Epithelial cell of proximal tubule (primary cell): ENCODE measurements at places on chromosomes 12 and 14. TPM values are rescaled to one million over a fixed set of nuclear protein-coding genes. Genes with fewer than 3 reads are reported as not detected.

NELL2 gene
- total RNA-seq = 0.46 and 4.1 TPM in 2 replicates

PTPRO gene
- total RNA-seq = 0.29 and 1.3 TPM in 2 replicates

YBX3 gene
- 202 and 245 TPM in 2 replicates for total RNA-seq

SLC5A8 gene
- not detected in 2 replicates for total RNA-seq

DUSP16 gene
- 14.8 and 19.3 TPM in 2 replicates for total RNA-seq

TMPRSS12 gene
- total RNA-seq = not detected in 2 replicates

SIX1 gene
- total RNA-seq = 4.6 and 6.5 TPM in 2 replicates

GRCh38 chr12:127767656-127768055 lies 499.3 kb upstream of the TMEM132C start:
- no peak for DNase-seq

DNA sequence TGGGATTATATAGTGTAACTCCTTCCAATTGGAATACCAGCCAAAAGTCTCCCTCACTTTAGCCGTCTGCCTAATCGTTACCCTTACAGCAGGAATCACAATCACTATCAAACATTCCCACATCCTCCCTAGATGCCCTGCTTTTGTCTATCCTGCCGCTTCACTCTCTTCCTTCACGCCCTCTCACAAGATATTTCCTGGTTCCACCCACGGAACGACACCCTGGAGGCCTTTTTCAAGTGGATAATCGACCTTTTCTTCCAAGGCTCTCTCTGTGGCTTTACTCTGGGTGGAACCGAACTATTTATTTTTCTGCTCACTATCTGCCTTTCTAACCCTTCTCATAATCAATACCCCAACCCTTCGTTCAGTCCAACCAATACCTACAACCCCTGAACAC lies 58.9 kb downstream of the MOK start:
- no peak for DNase-seq

- no peak for DNase-seq
Measured at GRCh38 chr12:102374190-102374589, 106.2 kb downstream of the IGF1 start.

DNA sequence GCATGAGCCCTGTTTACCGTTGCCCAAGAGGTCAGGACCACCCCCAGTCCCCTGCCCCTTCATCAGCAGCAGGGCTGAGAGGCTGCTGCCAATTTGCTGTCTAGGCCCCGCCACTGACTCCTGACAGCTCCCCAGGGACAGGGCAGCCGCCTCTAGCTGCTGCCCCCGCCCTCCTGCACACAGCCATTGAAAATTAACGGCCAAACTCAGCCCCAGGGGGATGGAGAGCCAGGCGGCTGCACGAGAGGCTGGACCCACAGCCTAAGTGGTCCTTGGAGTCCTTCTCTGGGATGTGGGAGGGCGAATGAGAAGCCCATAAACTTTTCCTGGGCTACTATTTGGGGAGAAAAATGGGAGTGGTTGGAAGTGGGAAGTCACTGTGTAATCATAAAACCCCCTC lies 4.6 kb downstream of the FOXN4 start:
- DNase-seq = no peak

GRCh38 chr14:65079201-65079600 lies 23.1 kb downstream of the MAX start:
- DNase-seq = no peak

GRCh38 chr12:48773686-48774085 lies 15.2 kb downstream of the ADCY6 start:
- no peak for DNase-seq

DNA sequence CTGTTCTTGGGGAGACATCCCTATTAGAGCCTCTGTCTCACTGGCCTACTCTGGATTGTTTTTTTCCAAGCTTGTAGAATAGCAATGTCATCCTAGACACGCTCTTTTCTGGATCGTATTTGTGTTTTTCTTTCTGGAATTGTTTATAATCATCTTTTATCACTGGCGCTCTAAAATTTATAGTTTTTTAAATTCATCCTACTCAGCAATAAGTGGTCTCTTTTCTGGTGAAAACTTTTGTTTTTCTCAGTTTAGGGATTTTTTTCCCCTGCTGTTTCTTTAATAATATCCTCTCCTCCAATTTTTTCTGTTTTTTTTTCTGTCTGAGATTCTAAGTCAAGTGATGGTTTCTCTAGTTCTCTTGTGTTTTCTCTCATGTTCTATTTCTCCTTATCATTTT lies 25.2 kb downstream of the PDE6H start:
- no peak for DNase-seq

GRCh38 chr12:48750769-48751356 lies 34.4 kb upstream of the CCNT1 start:
- DNase-seq = peak; percentile 3

DNA sequence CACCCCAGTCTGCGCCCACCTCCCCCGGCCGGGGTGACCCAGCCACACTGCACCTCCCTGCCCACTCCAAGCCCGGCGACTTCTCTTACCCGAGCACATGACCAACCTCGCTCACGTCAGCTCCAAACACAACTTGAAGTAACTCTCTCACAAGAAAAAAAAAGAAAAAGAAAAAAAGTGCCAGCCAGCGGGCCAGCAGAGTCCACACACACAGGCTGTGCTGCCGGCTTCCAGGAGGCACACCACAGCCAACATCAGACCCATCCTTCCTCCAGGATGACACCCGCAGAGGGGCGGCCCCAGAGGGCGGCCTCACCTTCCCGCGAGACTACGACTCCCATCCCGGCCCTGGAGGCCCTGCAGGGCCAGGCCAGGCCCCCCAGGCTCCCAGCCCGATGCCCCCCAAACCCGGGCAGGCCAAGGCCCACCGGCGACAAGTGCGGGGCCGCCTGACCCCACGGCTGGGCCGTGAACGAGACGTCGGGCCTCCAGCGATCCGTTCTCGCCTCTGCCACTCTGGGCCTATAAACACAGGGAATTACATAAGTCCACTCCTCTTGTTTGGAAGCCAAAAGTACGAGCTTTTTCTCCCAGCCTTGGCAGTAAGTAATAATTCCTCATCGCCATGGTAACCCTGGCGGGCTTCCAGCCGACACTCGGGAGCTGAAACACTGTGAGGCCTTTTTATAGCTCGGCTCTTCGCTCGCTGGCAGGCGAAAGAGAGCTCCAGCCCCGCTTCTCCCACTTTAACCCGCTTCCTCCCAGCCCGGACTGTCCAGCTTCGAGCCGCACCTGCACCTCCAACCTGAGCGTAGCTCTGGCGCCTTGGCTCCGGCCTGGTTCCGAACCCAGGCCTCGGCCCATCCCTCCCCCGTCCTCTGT lies 49.1 kb downstream of the NCOR2 start:
- peak; percentile 95 for DNase-seq

DNA sequence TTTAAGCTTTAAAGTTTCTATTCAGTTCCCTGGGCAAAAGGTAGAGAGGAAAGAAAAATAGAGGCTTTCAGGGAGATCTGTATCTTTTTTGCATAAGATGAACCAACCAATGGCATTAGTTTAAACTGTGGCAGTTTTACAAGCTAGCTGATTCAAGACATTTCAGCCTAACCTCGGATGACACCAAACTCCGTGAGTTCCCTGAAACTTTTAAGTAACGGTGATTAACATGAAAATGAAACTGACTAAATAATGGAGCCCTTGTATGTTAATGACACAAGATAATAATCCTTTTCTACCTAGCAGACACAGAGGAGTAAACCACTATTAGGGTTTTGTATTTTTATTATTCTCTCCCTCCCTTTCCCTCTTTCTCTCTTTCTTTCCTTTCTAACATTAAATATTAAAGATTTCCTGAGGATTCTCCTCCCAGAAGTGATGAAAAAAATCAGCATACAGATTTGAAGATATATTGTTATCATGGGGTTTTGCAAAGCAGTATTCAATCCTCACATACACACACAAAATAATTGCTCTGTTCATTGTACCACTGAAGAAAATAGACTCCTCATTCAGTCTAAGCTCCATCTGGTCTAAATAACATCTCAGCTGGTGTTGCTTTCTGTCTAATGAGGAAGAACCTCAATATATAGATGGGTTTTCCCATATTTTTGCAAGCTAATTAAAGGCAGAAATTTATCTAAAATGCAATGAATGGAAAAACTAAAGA lies 483.8 kb downstream of the NOVA1 start:
- no peak for DNase-seq

DNA sequence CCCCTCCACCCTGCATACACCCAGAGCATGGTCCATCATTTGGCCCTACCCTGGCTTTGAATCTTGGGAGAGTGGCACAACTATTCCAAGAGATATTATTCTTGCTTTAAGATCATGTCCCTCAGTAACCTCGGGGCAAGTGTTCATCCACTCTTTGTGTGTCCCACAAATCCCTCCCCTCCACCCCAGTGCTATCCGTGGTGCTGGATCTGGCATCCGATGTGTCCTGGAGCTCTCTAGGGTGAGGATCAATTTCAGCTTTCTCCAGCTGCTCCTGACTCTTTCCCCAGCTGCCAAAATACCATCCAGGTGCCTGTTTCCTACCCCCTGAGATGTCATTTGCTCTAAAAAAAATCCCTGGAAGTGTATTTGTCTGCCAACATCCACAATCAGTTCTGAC lies 64.8 kb upstream of the CMKLR1 start:
- no peak for DNase-seq

DNA sequence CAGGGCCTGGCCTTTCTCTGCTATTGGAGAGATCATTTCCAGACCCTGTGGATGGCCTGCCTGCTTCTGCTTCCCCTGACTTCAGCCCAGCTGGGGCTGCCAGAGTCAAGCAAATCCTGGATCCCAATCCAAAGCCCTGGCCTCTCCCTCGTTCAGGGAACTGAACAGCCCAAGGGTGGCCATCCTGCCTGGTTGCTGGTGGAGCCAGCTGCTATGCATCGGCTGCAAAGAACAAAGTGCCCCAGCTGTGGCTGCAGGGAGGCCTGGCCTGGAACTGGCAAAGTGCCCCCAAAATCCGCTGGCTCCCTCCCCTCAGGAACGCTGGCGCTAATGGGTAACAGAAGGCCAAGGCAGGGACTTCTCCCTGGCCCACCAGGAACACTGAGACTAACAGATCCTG lies 56.4 kb downstream of the LRRC74A start:
- no peak for DNase-seq

DNA sequence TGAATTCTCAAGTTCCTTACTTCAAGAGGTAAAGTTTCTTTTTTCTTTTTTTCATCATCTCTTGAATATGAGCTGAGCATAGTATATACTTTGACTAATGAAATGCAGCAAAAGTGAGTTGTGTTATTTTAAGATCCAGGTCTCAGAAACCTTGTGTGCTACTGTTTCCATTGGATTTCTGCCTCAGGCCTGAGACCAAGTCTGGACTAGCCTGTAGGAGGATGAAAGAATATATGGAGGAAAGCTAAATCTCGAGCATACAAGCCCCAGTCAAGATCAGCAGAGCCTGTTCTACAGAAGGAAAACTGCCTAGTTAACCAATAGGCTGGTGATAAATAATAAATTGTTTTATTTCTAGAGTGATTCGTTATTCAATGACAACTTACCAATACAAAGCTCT lies 652.5 kb downstream of the C12orf50 start:
- DNase-seq = no peak

- DNase-seq = no peak
Measured at GRCh38 chr12:111598637-111599452, at the start of gene ATXN2. Gene ATXN2, minus strand, starts transcription at chr12:111599315. Its CDS starts 281 bp downstream, at chr12:111599034.

- DNase-seq = no peak
Measured at GRCh38 chr14:33992274-33993007, 41.6 kb upstream of the EGLN3 start.

DNA sequence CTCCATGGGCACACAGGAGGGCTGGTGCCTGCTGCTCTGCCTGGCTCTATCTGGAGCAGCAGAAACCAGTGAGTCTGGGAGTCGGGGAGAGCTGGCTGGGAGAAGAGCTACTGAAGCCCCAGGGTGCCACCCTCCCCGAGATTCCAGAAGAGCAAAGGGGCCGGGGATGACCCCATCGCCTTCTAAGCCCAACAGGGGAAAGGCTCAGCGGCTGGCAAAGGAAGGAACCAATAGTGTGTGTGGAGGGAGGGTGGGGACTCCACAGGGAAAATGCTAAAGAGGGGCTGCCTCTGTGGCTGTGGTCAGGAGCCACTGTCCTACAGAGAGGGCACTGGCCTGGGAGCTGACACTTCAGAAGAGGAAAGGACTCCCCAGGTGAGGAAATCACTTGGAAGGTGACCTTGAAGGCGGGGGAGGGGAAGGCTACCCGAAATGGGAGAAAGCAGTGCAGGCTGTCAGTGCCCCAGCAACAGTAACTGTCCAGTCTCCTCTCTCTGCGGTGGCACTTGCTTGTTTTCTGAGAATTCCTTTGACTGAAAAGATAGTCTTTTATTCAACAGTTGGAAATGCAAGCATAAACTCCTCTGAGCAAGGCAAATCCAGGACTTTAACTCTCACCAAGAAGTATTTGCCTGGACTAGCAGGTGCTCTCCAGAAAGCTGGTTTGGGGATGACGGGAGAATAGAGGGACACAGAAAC lies 552 bp downstream of the TAPBPL start:
- DNase-seq = no peak

DNA sequence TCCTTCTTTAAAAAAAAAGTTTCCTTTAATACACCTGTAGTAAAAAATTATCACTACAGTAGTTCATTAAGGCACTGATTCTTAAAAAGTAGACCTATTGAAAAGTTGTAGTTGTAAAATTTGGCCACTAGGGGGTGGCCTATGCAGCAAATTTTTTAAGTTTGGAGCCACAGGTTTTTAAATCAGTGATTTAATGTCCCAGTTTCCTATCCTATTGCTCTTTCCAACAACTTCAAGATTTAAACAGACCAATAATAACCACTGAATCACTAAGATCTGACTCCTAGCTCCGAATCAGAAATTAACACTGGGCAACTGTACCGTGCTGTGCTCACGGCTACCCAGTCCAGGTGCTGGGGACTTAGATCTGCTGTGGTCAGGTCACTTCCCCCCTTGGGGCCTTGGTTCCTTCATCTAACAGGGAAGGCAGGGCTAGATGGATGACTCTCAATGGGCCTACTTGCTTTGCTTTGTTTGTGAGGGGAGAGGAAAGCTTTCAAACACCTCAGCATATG lies 279.3 kb downstream of the MED13L start:
- DNase-seq = peak; percentile 20

- DNase-seq = no peak
Measured at GRCh38 chr12:128662101-128662500, 161.7 kb downstream of the SLC15A4 start.

DNA sequence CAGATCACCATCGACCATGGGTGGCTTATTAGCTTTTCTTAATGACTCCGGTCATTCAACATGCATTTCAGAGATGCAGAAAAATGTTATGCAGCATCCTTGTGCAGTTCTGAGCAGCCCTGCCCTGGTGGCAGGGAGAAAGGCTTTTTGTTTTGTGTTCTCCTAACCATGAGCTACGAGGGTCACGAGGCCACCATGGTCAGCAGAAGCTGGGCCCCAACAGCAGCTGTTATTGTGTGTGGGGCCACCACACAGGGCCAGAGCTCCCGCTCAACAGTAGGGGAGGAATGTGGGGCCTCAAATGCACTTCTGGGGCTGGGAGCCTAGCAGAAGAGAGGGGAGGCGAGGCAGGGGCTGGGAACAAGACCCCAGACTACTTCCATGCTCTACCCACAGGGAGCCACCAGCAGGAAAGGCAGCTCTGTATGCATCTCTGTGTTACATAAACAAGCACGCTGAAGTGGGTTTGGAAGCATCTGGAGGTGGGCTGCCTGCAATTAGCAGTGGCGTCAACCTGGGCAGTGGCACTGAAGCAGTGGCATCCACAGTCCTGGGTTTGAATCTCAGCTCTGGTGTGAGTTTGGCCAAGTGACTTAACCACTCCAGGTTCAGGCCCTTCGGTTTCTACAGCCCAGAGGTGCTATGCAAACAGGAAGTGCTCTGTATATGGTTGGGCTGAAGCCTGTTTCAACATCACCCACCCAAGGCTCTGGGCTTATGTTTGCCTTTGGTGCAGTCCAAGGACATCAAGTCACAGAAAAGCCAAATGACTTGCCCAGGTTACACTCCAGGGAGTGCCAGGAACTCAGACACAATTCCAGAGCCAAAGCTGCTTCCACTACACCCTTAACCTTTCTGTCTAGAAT lies 16.3 kb downstream of the GLTP start:
- no peak for DNase-seq

GRCh38 chr14:29749829-29750228 lies 177.8 kb downstream of the PRKD1 start:
- DNase-seq = no peak
